ENCODE measurements at places on chromosomes 12 and 14.
A peak's percentile ranks its signal among the peaks of the same experiment; 100 is the strongest.

GRCh38 chr14:73751157-73751691 lies 37.0 kb upstream of the PNMA1 start:
- peak overlapping the region; percentile 68 for H3K27ac ChIP-seq
- peaks cover 18% of the 10 kb centered on the region for H3K36me3 ChIP-seq
- H3K4me3 ChIP-seq = peak overlapping the region; percentile 24
- DNase-seq = no peak
- H3K27me3 ChIP-seq = no peaks in the 10 kb centered on the region

GRCh38 chr12:43969882-43970281 lies 134.0 kb downstream of the TMEM117 start:
- H3K36me3 ChIP-seq = no peaks in the 10 kb centered on the region
- no peaks in the 10 kb centered on the region for H3K27me3 ChIP-seq
- no peaks in the 10 kb centered on the region for H3K4me1 ChIP-seq
- no peak overlapping the region for H3K27ac ChIP-seq
- H3K4me3 ChIP-seq = no peak overlapping the region

GRCh38 chr14:103103461-103104388 lies 9.2 kb downstream of the EXOC3L4 start:
- H3K27ac ChIP-seq = no peak overlapping the region
- no peak for DNase-seq
- no peaks in the 10 kb centered on the region for H3K36me3 ChIP-seq
- H3K4me1 ChIP-seq = peaks cover 4% of the 10 kb centered on the region

GRCh38 chr12:1590221-1590979 lies 4.0 kb downstream of the FBXL14 start:
- no peak for DNase-seq
- H3K4me1 ChIP-seq = peaks cover 55% of the 10 kb centered on the region
- peaks cover 47% of the 10 kb centered on the region for H3K36me3 ChIP-seq

DNA sequence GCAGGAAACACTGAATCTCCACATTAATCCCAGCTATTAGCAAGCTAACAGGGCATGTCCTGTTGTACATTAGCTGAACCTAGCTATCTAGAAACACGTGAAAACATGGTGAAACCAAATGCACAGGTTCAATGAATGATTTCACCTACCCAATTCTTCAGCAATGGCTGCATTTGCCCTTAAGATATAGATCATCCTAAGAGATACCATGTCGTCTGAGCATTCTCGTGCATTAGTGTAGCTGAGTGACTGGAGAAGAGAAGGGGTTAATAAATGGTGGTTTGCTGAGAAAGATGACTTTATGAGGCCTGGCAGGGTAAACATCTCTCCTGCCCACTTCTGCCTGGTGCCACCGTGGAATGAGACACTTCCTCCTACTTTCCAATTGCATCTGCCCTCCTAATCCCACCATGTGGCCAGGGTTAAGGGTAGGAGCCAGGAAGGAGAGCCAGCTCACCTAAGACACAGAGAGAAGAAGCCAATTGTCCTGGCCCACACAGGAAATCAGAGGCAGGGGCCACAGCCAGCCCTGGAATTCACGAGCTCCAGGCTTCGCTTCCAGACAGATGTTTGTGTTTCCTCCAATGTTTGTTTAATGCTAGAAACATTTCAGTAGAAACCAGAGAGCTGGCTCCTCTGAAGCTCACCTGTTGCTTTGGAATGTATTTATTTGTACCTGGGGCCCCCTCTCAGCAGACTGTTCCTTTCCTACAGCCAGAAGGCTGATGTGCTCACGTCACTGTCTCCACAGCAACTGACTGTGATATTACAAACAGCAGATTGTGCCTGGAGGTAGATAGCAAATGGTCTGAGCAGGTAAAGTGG lies 126.0 kb upstream of the PARP11 start:
- DNase-seq = no peak
- H3K27ac ChIP-seq = no peak overlapping the region
- H3K4me3 ChIP-seq = no peak overlapping the region
- peaks cover 3% of the 10 kb centered on the region for H3K27me3 ChIP-seq
- no peaks in the 10 kb centered on the region for H3K36me3 ChIP-seq

DNA sequence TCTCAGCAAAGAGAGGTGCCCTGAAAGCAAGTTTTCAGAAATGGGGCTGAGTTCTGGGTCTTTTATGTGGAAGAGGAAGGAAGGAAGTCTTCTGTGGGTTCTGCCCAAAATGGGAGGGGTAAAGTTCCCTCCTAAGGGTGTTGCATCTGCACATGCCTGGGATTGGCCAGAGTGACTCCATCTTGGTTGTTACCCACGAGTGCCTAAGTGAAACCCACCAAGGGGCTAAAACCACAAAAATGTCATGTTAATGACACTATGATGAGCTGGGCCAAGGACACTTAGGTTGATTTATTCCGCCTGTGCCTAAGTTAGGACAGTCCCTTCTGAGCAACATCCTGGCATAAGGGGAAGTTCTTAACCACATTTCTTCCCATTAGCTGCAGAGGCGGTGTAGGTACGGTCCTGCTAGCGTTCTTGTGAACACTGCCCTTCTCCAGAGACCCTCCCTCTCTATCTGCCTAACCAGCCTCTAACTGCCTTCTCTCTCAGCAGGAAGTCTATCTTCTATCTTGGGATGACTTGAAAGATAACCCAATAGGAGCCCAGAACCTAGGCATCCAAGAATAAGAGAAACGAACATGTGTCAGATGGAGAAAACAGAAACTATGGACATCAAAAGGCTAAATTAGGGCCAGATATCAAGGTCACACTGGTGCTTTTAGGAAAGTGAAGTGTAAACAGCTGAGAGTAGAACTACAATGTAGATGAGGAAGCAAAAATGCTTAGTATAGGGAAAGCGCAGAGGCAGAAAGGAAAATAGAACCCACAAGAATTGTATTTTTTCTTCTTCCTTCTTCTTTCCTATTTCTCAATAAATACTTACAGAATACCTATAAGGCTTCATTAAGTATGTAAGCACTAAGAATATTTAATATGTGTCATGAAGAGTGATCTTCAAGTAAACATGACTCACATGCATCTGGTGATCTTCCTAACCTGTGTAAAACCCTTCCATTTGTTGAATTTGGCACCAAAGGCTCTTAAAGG lies 104.2 kb upstream of the AMN1 start:
- H3K27me3 ChIP-seq = no peaks in the 10 kb centered on the region
- peaks cover 31% of the 10 kb centered on the region for H3K36me3 ChIP-seq
- H3K27ac ChIP-seq = peak overlapping the region; percentile 43
- no peak for DNase-seq
- peaks cover 18% of the 10 kb centered on the region for H3K4me1 ChIP-seq

- no peaks in the 10 kb centered on the region for H3K36me3 ChIP-seq
- no peak for DNase-seq
- no peaks in the 10 kb centered on the region for H3K4me1 ChIP-seq
- no peak overlapping the region for H3K4me3 ChIP-seq
- no peak overlapping the region for H3K27ac ChIP-seq
These were observed 386.7 kb downstream of the LRIG3 start for GRCh38 chr12:58533652-58534051.

GRCh38 chr12:121918679-121919038 lies 267 bp downstream of the CFAP251 start:
- H3K36me3 ChIP-seq = peaks cover 21% of the 10 kb centered on the region
- no peak overlapping the region for H3K27ac ChIP-seq
- H3K4me1 ChIP-seq = peaks cover 19% of the 10 kb centered on the region
- no peaks in the 10 kb centered on the region for H3K27me3 ChIP-seq

DNA sequence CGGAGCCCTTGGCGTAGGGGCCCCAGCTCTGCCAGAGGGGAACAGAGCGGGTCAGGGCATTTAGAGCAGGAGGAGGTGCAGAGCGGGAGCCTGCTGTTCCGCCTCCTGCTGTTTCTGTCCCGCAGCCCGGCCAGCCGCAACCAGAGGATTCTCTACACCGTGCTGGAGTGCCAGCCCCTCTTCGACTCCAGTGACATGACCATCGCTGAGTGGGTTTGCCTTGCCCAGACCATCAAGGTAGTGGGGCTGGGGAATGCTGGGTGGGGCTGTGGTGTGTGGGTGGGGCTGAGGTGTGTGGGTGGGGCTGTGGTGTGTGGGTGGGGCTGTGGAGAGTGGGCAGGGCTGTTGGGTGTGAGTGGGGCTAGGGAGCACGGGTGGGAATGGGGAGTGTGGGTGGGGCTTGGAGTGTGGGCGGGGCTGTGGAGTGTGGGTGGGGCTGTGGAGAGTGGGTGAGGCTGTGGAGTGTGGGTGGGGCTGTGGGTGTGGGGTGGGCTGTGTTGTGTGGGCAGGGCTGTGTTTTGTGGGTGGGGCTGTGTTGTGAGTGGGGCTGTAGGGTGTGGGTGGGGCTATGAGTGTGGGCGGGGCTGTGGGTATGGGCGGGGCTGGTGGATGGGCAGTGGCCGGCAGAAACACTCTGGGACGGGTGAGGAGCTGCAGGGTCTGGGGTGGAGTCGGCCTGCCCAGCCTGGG lies 8.0 kb downstream of the ASPG start:
- H3K36me3 ChIP-seq = no peaks in the 10 kb centered on the region
- no peak overlapping the region for H3K4me3 ChIP-seq
- no peaks in the 10 kb centered on the region for H3K27me3 ChIP-seq
- no peak overlapping the region for H3K27ac ChIP-seq
- DNase-seq = no peak

DNA sequence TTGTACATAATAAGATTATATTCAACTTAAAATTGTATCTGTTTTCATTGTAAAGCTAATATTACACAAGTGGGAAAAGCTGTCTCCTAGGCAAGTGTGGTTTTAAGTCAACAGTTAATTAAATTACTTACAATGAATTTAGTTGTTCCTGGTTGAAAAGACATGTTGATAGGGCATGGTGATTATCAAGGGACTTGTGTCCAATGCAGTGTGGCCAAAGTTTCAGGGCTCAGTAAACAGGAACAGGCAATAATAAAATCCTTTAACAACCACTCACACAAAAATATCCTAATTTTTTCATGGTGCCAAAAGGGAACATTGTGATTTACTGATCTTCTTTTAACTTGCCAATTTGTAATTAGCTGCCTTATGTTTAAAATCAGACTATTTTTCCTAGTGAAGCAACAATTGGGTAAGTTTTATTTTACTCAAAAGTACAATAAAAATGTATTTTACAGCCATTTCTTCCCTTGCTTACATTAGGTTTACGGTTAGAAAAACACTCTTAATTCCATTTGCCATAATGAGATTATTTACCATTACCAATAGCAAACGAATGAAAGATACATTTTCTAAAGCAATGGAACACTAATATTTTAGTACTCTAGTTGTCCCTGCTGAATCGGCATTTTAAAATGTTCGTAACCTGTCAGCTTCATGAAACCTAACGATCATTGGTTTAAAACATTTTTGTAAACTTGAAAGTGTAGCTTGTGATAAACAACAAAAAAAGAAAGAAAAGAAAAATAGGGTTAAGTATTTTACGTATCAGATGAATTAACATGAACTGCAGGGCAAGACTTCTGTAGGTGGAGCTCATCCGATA lies 1.8 kb upstream of the WNK1 start:
- H3K4me3 ChIP-seq = peak overlapping the region; percentile 76
- peak overlapping the region; percentile 90 for H3K27ac ChIP-seq
- H3K4me1 ChIP-seq = peaks cover 13% of the 10 kb centered on the region
- no peaks in the 10 kb centered on the region for H3K27me3 ChIP-seq

DNA sequence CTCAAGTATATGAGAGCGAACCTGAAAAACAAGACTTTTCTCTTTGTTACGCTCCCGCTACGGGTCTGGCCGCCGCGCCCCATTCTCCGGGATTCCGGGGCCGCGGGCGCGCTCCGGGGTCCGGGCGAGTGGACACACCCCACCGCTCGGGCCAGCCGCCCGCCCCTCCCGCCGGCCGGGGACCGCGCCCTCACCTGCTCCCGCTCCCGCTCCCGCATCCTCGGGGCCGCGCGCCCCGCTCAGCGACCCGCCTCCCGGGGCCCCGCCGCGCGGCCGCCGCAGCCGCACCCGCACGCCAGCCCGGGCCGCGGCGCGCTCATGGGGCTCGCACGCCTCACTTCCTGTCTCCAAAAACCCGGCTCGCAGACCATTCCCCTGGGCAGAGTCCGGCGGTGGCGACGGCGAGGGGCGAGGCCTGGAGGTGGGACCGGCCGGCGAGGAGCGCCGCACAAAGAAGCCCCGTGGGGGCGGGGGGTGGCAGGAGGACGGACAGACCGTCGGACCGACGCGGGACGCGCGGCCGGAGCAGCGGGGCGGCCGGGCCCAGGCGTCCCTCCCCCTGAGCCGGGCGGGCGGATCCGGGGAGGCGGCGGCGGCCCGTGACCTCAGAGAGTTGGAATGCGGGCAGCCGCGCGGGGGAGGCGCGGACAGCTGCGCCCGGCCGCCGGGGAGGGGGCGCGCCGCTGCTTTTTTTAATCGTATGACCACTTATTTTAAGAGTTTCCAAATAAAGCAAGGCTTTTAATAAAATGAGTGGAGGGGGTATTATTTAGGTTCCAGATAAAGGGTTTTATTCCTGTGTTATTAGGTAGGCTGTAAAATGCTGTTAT lies at the start of gene PTPN21:
Gene PTPN21, minus strand, starts transcription at position 551 of the 830 bp plus-strand sequence. CDS start 4,590 bp downstream, outside the sequence.
- H3K27ac ChIP-seq = no peak within 1 kb of the TSS
- peaks cover 1% of the 10 kb centered on the region for H3K36me3 ChIP-seq
- H3K4me3 ChIP-seq = peak within 1 kb of the TSS; percentile 77

GRCh38 chr12:121811434-121812319 lies 7.9 kb downstream of the SETD1B start:
- H3K4me1 ChIP-seq = peaks cover 31% of the 10 kb centered on the region
- DNase-seq = peak; percentile 71
- peak overlapping the region; percentile 78 for H3K4me3 ChIP-seq
- H3K36me3 ChIP-seq = peaks cover 58% of the 10 kb centered on the region
- no peak overlapping the region for H3K27ac ChIP-seq

DNA sequence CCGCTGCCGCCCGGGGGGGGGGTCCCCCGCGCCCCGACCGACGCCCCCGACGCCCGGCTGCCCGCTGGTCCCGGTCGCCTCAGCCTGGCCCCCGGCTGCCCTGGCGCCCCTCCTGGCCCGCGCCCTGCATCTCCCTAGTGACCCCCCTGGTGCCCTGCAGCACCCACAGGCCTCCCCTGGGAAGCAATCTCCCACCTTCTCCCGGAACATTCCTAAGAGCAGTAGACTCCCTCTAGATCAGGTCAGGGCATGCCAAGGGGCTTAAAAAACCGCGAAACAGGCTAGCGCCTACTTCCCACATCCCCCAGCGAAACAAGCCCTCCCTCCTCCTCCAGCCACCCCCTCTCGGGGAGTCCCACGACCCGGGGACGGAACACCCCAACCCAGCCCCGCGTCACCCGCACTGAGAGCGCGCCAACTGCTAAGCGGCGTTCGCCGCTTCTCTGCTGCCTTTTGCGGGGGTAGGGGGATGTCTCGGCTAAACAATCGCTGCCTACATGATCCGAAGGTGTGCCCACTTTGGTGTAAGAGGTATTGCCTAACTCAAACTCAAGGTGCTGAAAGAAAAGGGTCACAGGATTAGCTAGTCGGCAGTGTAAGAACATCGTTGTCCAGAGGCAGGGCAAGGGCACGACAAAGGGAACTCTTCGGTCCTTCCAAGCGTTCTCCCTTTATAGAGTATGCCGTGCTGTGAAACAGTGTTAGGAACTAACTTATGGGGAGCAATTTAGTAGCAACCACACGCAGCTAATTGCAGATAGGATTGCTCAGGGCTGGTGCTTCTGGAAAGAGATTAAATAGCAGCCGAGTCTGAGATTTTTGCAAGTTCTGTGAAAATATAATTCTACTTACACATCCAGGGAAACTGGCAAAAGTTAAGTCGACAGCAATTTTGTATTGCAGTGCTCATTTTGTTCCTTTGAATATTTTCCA lies 619 bp upstream of the NTN4 start:
- H3K36me3 ChIP-seq = no peaks in the 10 kb centered on the region
- no peak overlapping the region for H3K27ac ChIP-seq
